ENCODE measurements at places on chromosomes 4 and X.

DNA sequence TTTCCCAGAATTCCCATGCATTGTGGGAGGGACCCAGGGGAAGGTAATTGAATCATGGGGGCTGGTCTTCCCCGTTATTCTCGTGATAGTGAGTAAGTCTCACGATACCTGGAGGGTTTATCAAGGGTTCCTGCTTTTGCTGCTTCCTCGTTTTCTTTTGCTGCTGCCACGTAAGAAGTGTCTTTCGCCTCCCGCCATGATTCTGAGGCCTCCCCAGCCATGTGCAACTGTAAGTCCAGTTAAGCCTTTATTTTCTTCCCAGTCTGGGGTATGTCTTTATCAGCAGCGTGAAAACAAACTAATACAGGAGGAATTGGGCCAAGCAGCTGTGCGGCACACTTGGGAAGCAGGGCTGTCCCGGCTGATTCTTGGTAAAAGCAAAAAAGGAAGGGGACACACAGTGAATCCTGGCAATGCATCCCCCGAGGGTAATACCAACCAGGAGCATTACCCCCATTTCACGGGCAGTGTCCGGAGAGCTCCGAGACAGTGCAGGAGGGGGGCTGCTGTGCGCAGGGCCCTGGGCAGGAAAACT lies 185.7 kb downstream of the AFAP1 start:
- DNase-seq, result no peak

- DNase-seq, result no peak
Measured at GRCh38 chr4:41683326-41683725, 65.2 kb downstream of the PHOX2B start.

DNA sequence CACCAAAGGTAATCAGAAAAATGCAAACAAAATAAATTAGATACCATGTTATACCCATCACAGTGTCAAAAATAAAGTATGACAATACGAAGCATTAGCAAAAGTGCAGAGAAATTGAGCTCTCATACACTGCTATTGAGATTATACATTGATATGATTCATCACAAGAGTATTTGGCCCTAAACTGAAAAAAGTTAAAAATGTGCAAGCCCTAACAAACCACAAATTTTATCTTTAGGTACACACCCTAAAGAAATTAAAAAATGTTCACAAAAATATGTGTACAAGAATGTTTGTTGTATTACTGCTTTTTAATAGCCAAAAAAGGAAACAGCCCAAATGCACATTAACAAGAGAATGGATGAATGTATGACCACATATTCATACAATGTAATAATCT lies 137.9 kb upstream of the MAGEA10 start:
- no peak for DNase-seq

DNA sequence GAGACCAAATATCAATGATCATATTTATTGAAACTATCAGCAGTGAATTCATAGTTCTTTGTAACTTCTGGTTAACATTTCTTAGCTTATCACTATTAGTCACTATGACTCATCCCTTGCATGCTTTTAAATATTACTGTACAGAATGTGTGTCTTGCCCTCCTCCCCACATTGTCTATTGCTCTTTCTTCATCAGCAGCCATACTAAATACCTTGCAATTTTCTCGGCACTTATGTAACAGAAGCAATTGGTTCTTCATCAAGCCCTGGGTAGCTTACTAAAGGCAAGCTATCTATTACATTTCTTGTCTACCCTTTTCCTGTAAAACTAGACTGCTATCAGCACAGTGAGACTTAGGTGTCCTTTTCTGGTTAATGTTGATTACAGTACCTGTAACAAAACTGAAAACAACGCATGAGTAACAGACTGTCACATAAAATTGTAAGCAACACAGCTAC lies 8.2 kb downstream of the KLHL4 start:
- no peak for DNase-seq

- DNase-seq, result no peak
Measured at GRCh38 chr4:186554914-186555827, at the start of gene MTNR1A. Gene MTNR1A, minus strand, starts transcription at chr4:186555567. Its CDS starts 202 bp downstream, at chr4:186555365.

DNA sequence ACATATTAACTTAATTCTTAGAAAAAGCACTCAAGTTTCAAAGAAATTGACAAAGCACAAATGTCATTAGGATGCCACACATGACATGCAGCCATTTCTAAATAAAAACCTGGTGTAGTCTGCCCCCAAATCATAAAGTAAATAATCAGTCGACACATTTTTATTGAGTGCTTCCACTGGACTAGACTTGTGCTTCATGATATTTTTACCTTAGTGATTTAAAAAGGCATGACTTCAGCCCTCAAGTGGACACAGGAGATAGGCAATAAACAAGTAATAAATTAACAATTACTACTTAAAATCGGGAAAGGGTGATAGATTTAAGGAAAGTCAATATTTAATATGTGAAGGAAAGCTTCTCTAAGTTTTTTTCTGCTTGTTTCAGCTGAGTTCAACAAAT lies 7.6 kb downstream of the TRAM1L1 start:
- no peak for DNase-seq

DNA sequence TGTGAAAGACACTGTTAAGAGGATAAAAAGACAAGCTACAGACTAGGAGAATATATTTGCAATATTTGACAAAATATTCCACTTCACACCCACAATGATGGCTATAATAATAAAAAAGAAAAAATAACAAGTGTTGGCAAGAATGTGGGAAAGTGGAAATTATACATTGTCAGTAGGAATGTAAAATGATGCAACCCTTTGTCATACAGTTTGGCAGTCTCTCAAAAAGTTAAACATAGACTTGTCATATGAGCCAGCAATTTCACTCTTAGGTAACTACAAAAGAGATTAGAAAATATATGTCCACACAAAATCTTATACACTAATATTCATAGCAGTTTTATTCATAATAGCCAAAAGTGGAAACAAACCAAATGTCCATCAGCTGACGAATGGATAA lies 5.2 kb upstream of the RADX start:
- DNase-seq, result no peak

GRCh38 chr4:125739760-125740159 lies 425.0 kb downstream of the FAT4 start:
- no peak for DNase-seq

DNA sequence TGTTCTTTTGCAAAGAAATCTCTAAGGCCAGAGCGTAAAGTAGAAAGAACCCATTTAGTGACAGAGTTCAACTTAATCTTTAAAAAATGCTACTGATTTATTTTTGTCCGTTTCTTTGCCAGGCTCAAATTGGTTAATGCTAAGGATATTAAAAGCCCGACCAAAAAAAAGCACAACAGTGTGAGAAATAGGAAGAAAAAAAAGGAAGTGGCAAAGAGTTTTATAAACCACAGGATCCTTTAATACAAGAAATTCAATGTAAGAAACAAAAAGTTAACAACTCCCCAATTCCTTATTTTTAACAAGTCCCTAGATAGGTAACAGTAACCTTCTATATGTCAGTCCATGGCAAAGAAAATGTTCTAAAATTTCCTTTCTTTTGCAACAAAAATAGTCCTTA lies 480.4 kb downstream of the ACTRT1 start:
- no peak for DNase-seq

GRCh38 chrX:857376-857775 lies 226.8 kb downstream of the SHOX start:
- DNase-seq, result no peak

- DNase-seq, result no peak
Measured at GRCh38 chrX:133984857-133985163, 584 bp downstream of the GPC3 start.

Measured in CD4-positive, alpha-beta memory T cell (primary cell).